ENCODE measurements at places on chromosomes 1 and 21.
A peak's percentile ranks its signal among the peaks of the same experiment; 100 is the strongest.

DNA sequence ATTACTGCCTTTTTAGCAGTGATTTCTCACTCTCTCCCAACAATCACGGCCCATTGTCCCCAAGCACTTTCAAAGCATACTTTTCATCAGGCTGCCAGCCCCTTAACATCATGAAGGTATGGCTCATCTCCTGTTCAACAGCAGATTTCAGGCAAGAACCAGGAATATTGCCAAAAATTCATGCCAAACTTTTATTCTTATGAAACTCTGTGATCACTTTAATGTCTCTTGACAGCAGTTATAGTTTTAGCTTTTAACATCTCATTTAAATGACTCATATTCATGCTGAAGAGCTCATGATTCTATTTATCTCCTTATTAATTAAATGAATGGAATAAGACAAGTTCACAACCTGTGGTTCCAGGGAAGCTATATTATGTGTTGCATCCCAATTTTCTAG is 235.1 kb downstream of the GRIK1 start:
- DNase-seq, result no peak

DNA sequence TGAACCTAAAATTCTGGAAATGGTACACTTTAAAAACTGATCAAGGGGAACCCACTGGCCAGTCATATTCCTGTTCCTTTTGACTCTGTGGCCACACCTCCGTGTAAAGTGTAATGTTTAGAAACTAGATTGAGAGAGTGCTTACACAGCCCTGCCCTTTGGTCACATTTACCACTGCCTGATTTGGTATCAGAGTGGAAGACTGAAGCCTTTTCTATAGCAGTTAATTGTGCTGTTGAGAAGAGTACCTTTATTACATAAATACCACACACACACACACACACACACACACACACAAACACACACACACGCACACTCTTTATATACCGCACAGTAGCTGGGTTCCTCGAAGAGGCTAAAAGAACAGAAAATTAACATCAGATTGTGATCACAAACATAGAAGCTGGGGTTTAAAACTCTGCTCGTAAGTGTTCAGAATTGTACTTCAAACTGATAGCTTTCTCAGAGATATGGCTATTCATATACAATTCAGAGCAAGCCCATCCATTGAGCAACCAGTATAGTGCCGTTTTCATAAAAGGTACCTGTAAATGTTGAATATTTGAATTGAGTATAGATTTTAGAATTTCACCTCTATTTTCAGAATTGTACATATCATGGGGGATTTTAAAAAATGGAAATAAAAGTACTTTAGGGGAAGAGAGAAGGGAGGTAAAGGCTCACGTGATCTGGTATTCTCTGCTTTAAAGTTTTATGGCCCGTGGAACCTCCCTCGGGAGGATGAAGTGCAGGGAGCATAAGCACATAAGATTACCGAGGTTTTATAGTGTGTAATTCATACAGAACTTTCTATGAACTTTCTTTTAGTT is 37.5 kb downstream of the CAMTA1 start:
- DNase-seq, result no peak

- no peak for DNase-seq
These were observed 10.2 kb upstream of the TOMM20 start for GRCh38 chr1:235138821-235139220.

DNA sequence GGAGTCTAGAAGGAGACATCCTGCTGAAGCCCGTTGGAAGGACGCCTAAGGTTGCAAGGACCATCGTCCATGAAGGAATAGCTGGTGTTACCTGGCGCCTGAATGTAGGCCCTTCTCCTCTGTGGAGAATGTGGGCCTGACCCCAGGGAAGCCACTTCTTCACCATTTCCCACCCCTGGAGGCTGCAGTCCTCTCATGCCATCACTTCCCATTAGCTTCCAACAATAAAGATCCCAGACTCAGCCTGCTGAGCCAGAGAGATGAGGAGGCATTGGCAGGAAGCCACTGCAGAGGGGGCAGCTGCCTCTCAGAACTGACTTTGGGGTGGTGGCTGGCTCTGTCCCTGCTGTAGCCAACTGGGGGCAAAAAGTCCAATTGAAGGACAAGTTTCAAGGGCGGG is 21.3 kb upstream of the KCNE2 start:
- DNase-seq, result no peak

DNA sequence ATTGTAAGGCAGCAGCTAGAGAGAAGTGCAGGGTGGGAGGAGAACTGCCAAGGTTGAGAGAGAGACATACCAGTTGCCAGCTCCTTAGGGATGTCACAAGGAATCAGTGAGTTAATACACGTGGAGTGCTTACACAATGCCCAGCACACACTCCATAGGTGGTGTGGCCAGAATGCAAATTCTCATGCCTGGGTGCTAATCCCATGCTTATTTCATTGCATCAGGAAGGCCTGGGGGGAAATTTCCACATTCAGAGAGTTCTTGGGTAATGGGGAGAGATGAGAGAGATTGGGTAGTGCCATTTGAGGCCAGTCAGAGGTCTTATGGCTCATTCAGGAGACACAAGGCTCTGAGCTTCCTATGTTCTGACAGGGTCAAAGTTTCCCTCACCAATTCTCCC is 38.7 kb downstream of the GJA5 start:
- no peak for DNase-seq

DNA sequence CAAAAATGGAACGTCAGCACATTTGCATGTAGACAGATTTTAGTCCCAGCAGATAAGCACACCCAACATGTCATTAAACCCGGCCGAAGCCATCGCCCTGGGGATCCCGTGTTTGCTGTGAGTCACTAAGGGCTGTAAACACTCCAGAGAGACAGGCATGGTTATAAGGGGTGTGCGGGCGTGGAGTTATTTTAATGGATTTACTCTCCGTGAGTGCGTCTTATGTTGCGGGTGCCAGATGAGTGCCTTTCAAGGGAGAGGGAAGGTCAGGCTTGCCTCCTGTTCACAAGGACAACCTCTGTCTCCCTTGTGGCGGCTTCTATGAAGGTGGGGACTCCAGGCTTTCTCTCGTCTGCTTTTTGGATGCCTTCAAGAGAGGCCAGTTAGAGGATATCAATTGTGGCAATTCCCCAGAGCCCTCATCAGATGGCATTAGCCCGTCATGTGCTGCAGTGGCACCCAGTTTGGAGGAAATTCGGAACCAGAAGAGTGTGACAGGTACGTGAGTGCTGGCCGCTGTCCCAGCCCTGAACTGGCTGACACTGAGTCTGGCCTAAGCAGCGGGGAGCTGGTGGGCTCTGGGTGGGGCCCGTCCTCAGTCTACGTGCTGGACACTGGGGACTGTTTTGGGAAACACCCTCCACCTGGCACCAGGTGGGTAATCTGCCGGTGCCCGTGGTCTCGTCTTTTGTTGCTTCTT is 223.8 kb upstream of the TMEM51 start:
- no peak for DNase-seq

DNA sequence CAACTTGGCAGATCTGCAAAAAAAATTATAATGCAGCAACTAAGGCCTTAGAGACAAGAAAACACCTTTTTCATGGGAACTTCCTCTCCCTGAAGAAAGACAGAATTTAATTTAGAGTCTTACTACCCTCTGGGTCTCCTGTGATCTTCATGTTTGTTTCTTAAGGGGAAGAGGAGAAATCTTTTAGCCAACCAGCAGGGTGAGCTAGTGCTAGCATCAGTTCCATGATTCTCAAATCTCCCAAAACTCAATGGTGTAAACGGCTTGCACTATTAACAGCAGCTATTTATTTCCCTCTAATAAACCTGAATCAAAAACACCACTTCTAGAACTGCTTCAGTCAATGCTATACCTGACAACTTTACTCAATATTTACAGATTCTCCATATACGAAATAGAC is 3.8 kb downstream of the ZNF644 start:
- DNase-seq, result no peak

GRCh38 chr1:206039046-206039973 is 13.7 kb upstream of the RHEX start:
- DNase-seq, result no peak

GRCh38 chr21:43266534-43266933 is 97.7 kb downstream of the CRYAA start:
- no peak for DNase-seq

GRCh38 chr1:9471679-9472078 is 67.6 kb upstream of the SLC25A33 start:
- no peak for DNase-seq

DNA sequence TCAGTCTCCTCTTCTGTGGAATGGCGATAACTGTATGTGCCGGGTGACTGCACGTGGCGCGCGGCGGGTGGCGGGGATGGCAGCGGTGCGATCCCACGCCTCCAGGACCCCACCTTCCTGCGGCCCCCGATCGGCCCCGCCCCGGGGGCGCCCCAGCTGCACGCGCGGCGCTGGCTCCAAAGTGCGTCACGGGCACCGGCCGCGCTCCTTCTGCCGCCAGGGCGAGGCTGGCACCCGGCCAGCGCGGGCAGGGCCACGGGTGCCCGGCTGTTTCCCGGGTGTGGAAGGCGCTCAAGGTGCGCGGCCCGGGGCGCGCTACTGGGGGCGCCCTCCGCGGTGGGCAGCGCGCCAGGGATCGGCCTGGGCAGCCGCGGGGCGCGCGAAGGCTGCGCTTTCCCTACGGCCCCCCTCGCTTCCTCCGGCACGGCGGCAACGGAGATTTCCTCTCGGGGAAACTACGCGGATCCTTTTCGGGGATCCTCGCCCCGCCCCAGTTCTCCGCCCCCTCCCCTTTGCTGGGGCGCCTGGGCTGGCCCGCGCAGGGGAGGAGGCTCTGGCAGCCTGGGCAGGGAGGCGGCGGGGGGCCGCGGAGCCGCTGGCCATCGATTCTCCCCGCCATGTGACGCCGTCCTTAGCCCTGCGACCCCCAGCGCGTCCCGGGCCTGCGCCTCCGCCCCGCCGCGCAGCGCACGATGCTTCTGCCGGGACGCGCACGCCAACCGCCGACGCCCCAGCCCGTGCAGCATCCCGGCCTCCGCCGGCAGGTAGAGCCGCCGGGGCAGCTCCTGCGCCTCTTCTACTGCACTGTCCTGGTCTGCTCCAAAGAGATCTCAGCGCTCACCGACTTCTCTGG is at the start of gene EVA1C:
TSS of gene EVA1C (plus strand) at position 545 of the 853 bp plus-strand sequence. CDS start at position 693, 148 bp downstream.
- DNase-seq, result peak; percentile 74

GRCh38 chr1:65407877-65408276 is 12.6 kb upstream of the LEPR start:
- no peak for DNase-seq

DNA sequence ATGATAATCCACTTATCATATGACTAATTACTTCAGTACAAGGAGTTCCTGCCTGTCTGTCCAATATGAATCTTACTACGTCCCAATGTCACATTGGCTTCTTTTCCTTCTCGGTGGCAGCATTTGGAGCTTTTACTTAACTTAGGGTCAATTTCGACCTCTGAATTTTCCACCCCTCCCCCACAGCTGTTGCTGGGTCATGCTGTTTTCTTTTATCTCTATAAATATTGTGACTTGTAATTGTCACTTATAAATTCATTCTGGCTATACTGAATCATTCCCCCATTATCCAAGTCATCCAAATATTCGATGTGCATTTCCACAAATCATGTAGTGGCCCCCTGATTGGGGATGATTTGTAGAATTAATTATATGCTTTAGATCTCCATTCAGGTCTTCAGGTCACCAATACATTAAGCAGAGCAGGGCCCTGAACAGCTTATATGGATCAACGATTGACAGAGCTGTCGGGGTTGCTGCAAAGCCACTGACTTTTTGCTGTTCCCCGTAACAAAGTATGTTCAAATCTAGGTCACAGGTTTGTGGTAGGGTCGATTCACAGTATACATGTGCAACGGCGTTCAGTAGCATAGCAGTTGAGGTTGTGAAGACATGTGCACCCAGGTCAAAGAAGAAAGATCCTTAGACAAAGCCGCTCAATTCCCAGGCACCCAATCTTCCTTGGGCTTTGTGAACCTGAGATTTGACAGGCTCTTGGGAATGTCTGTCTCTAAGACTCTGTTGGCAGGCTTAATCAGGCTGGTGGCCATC is 18.3 kb upstream of the RNU1-4 start:
- DNase-seq, result no peak

GRCh38 chr1:55338448-55338820 is 123.3 kb upstream of the USP24 start:
- DNase-seq, result no peak

DNA sequence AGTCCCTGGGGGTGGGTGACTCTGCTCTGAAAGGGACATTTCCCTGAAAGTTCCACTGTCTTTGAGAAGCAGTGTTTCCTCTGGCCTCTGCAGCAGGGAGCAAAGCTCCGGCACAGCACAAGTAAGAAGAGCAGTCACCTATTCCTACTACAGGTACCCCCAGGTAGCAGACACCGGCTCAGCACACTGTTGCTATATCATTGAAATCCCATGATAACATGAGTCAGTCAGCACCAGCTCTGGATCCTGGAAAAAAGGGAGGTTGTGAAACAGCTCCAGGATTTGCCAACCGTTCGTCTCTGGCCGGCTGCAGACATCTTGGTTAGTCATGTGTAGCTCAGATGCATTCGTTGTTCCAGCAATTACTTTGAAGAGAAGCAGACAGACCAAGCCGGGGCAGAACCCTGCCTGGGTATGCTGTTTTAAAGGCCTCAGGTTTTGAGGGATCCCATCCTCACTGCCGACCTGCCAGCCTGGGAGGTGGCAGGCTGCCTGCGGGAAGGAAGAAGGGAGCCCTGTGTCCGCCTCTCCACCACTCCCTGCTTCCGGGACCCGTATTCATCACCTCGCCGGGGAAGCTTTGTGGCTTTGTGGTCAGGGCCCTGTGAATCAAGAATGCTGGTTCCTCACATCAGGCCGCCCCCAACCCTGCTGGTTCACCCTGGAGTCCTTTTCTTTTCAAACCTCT is 139.2 kb downstream of the CLIC6 start:
- no peak for DNase-seq

- no peak for DNase-seq
These were observed 857.9 kb downstream of the BRINP3 start for GRCh38 chr1:189619682-189620332.

DNA sequence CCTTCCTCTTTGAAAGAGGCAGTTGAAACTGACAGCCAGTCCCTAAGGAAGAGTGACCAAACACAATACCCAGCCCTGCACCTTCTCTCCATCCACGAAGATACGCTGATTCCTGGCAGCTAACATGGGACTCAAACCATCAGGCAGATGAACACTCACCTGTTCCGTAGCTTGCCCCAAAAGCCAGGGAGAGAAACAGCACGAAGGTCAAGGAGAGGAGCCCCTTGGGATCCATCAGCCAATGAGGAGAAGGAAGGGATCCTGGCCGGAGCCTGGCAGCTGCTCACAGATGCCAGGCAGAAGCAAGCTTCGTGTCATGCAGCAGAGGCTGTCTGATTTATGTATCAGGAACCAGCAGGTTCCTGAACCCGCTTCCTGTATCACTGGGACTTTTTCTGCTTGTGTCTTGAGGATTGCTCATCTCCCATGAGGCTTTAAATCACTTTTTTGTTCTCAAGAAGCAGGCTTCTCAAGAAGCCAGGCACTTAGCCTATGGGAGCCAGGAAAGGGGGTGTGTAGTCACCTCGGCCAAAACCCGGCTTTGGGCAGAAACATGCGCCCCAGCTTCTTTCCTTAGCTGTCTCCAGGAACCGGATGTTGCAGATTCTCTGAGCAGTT is at the start of gene SLAMF1:
TSS of gene SLAMF1 (minus strand) at position 334 of the 618 bp plus-strand sequence. CDS start at position 235, 99 bp downstream.
- no peak for DNase-seq

- no peak for DNase-seq
These were observed 192.4 kb downstream of the TGFBR3 start for GRCh38 chr1:91693557-91693956.

DNA sequence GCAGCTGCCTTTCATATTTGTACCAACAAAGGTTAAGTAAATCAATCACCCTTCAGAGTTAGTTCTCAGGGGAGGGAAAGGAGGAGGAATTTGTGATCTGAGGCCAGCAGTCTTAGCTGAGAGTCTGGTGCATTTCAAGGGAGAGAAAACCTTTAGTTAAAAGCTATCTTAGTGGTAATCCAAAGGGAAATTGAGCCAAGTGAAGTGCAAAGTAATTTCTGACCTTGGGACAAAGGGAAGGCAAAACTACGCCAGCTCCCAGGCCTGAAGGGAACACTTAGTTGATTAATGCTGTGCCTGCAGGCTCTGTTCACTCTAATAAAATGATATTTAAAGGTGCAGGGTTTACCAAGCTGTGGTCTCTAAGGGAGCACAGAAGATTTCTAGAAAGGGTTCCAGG is 23.1 kb upstream of the FMOD start:
- no peak for DNase-seq
